ENCODE measurements at places on chromosomes 3 and 15.

GRCh38 chr3:173241727-173242126 is 100.7 kb upstream of the SPATA16 start:
- DNase-seq, result no peak

- DNase-seq, result no peak
These were observed 94.8 kb downstream of the SLC9A9 start for GRCh38 chr3:143753456-143753855.

DNA sequence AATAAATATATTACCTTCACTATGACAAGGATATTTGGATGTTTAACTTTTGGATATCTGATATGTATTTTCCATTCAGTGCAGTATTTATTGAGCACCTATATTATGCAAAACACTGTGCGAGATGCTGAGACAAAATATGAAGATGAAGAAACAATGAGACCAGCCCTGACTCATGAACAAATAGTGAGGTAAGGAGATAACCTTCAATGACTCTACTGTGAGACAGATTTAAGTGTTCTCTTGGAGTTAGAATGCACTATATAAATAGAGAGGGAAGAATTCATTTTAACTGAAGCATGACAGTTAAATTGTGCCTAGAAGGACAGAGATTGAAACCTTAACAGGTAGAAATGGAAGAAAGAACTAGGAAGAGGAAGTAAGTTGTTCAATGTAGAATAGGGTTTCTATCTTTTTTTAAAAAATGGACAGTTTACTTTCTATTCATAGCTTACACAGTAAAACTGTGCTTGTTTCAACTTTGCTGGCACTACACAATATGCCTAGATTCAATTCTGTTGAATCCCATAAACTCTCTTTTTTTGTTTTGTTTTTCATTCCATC is 124.2 kb downstream of the ZBTB20 start:
- no peak for DNase-seq

GRCh38 chr15:100671858-100672543 is 69.6 kb downstream of the ASB7 start:
- DNase-seq, result no peak

DNA sequence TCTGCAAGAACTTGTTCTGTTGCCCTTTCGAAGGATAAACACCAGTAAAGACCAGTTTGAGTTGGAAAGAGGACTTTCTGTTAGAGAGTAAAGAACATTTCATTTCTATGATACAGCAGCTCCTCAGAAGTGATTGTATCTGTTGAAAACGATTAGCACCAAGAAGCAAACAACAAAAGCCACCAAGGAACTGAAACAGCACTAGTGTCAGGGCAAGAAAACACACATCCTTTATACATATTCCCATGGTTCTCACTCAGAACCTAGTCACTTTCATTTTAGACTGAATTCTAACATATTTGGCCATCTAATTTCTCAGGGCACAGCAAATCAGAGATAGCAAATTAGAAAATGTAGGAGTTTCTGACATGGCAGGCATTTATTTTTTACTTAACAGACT is 116.1 kb downstream of the ATP1B3 start:
- no peak for DNase-seq

DNA sequence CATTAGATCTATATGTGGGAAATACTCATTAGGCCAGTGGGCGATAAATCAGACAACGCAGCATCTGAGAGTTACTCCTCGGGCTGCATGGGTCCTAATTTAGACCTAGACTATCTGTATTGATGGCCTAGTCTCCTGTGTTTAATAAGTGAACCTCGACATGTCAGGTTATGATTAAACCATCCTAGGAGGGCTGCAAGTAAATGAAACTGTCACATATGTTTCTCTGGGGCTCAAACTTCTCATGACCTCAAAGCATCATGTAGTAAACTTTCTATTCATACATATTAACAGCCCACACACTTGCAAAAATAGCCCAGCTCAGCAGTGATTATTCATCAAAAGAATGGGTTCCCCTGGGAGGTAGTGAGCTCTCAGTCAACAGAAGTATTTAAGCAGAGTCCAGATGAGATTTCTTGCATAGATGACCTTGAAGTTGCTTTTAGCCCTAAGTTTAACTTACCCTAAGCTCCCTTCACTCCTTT is 51.6 kb downstream of the RAB11A start:
- no peak for DNase-seq

DNA sequence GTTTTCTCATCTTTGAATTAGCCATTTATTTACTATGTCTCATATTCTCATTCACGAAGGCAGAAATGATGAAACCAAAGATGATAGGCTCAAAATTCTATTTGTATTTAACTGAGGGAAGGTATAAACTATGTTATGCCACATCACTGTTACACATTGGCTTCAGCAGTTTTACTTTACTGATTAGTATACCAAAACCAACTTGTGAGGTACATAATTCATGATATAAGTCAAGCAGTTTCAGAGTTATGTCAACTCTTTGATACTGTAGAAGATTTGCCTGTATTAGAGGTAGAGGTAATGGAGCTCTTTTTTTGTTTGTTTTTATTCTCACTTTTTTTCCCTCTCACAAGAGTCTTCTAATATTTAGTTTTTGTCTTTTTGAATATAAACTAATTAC is 22.9 kb downstream of the CHMP2B start:
- DNase-seq, result no peak

- no peak for DNase-seq
These were observed 30.3 kb downstream of the DUSP7 start for GRCh38 chr3:52026041-52026440.

DNA sequence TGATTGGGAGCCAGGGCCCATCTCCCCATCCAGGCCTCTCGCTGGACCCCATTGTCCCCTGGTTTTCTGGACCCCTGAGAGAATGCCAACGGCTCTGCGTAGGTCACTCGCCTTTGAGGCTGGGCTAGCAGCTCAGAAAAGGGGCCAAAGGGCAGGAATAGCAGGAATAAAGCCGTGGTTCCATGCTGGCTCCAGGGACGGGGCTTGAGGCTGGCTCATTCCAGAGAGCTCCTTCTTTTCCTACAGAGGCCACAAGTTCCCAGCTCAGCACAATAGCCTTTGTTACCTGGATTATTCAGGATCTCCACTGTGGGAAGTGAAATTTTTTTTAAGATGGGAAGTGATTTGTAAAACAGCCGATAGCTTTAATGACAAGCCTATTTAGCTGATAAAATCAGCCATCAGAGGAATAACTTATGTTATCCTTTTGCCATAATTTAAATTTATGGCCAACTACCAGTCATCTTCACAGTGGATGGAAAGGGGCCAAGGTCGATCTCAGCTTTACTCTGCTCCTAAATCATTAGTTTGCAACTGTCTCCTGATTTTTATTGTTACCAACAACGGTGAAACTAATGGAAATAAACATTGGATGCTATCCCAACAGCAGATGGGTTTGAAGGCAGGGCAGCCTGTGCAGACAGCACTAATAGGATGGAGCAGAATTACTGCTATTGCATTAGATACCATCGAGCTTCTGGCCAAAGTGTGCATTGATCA is 124.3 kb downstream of the TMEM266 start:
- no peak for DNase-seq

DNA sequence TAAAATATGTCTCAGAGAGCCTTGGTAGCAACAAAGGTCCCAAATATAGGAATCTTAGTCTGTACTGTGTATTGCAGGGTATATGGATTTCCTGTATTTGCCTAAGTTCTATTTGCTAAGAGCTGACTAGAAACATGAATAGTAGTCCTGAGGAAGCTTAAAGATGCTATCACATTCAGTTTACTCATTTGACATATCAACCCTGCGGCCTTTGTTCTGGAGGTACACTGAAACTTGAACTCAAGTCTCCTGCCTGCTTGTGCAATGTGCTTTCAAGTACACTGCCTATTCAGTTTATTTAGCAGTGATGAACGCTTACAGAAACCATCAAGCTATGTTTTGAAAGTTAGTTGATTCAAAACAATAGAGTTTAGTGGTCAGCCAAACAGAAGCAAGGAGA is 21.1 kb downstream of the IL1RAP start:
- no peak for DNase-seq

DNA sequence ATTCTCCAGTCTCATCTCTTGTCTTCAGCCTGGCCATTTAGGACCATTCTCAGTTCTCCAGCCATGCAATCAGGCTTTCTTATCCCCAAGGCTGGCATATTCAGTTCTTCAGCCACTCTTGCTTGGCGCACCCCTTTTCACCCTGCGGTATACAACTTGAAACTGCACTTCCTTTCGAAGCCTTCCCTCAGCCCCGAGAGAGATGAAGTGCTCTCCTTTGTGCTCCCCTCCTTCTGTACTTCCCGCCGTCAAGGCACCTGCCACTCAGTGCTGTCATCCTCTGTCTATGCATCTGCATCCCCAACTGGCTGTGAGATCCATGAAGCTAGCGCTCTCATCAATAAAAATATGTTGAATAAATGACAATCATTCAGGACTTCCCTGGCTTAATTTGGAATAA is 45.7 kb downstream of the MORC1 start:
- DNase-seq, result no peak

- DNase-seq, result no peak
These were observed 1588.2 kb downstream of the SI start for GRCh38 chr3:163490119-163490518.

DNA sequence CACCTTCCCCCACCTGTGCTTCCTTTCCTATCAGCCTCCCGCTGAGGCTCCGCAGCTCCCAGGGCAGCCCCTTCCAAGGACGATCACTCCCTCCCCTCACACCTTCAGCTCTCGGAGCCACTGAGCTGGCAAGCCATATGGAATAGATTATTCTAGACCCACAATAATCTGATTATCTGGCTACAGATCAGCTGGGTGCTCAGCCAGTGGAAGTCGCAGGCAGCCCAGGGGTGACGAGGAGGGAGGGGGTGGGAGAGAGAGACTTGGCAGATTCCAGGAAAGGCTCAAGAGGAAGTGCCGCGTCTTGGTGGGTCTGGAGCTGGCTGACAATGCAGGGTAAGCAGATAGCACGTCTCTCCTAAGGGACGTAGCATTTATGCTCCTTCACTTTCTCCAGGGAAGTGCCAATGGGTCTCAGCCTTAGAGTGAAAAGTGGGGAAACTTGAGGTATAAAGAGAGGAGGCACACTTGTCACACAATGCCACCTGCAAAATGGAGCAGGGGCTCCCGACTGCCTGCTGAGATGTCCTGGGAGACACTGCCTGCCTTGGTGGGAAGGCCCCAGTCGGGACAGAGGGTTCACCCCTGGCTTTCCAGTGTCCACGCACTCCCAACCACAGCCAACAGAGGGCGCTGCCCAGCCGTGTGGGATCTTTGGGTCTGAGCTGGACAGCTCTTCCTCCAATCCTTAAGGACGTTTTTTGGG is 9.4 kb upstream of the MESP1 start:
- peak; percentile 85 for DNase-seq

- no peak for DNase-seq
These were observed 403.2 kb downstream of the MECOM start for GRCh38 chr3:169260296-169260695.

GRCh38 chr3:13262493-13263211 is 157.5 kb downstream of the NUP210 start:
- no peak for DNase-seq

DNA sequence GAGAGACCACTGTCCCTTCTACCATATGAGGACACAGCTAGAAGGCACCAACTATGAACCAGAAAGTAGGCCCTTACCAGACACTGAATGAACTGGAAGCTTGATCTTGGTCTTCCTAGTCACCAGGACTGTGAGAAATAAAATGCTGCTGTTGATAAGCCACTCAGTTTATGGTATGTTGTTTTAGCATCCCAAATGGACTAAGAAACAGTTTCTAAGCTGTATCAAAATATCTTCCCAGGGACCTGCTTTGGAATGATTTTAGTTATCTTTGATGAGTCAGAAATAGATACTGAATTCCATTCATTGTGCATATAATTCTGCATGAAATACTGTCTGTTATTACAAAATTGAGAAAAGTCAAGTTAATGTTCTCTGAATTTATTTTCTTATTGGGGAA is 18.6 kb downstream of the WDR76 start:
- no peak for DNase-seq

DNA sequence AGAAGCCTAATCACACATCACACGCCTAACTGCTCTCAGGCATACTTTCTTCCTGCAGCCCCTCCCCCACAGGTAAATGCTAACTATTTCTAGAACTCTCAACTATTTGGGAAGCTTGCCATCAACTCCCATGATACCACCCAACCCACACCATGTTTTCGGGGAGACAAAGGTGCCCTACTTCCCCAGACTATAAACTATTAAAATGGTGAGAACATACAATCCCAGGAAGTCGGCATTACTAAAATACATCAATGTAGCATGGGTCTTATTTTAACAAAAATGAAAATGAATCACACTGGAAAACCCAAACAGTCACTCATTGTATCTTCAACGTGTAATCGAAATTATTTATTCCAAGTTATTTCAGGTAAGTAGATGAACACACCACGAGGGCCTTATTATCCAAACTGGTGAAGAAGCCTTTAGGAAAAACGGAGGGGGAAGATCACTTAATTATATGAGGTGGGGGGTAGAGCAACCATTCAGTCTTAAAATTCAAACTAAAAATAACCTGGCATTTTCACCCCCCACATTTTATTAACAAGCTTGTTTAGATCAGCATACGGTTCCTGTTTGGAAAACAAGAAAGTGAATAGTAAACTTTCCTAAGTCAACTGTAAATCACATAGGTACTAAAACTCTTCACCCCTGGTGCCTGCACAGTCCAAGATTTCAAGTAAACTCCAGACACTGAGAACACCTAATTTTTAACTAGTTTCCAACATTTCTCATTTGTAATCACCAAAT is 1.9 kb downstream of the TBL1XR1 start:
- DNase-seq, result no peak

DNA sequence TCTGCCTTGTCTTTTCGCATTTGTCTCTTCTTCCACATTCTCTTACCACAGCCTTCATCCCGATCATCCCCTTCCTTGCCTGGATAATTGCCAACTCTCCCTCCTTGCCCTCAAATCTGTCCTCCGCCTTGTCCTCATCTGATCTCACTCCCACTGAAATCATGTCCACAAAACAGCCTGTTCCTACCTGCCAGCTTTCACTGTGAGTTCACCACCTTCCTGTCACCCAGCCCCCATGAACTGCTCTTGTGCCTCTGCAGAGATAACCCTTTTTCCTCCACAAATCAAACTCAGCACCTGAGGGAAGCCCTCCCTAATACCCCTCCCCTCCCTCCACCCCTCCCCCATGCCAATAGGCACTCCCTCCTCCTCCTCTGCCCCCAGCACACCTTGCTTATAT is 4.8 kb upstream of the ADCY5 start:
- DNase-seq, result no peak

- no peak for DNase-seq
These were observed 57.9 kb upstream of the CTXND1 start for GRCh38 chr15:80309769-80310384.

GRCh38 chr3:28915741-28916500 is 364.9 kb upstream of the RBMS3 start:
- peak; percentile 25 for DNase-seq
